ENCODE measurements at places on chromosomes 1 and 21. TPM values are rescaled to one million over a fixed set of nuclear protein-coding genes. Genes with fewer than 3 reads are reported as not detected.
A peak's percentile ranks its signal among the peaks of the same experiment; 100 is the strongest.

RNPEP gene
- polyA plus RNA-seq = 9.7 TPM

SLC50A1 gene
- polyA plus RNA-seq = 7.5 TPM

GRCh38 chr1:101704895-101705294 is 291.8 kb downstream of the OLFM3 start:
- DNase-seq = no peak

GUCA2B gene
- polyA plus RNA-seq = not detected

- no peak for DNase-seq
Measured at GRCh38 chr21:15514073-15514946, 215.5 kb upstream of the USP25 start.

CFHR1 gene
- not detected for polyA plus RNA-seq

- DNase-seq = peak; percentile 82
Measured at GRCh38 chr1:185733818-185734735, at the start of gene HMCN1. TSS of gene HMCN1 (plus strand) at chr1:185734391. CDS start at chr1:185734780, 389 bp downstream.

GRCh38 chr1:90902672-90903071 is 119.2 kb downstream of the ZNF644 start:
- no peak for DNase-seq

- peak; percentile 4 for DNase-seq
Measured at GRCh38 chr1:2859219-2859880, 57.9 kb upstream of the TTC34 start.

RGSL1 gene
- polyA plus RNA-seq = not detected

LRRC71 gene
- not detected for polyA plus RNA-seq

GRCh38 chr1:21261551-21262292 is 28.5 kb downstream of the ECE1 start:
- DNase-seq = peak; percentile 81

CD244 gene
- polyA plus RNA-seq = 0.05 TPM

DTL gene
- polyA plus RNA-seq = 0.23 TPM

CYP4B1 gene
- polyA plus RNA-seq = 30.2 TPM

DNA sequence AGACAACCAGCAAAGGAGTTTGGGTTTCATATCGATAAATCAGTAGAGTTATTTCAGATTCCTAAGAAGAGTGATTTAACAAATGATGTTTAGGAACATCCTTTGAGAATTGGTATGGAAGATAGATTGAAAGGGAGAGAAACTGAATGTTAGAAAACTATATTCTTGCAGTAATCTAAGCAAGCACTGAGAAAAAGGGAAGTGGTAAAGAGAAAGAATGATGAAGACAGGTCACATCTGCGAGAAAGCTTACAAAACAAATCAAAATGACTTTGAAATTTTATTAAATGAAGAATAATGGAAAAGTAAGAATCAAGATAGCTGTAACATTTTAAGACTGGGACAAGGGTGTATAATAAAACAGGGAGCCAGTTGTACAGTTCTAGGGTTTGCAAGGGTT is 177.0 kb downstream of the HS2ST1 start:
- DNase-seq = no peak

GRCh38 chr21:45735259-45736000 is 91.9 kb downstream of the PCBP3 start:
- no peak for DNase-seq

- DNase-seq = peak; percentile 37
Measured at GRCh38 chr1:47449822-47450552, 12.1 kb downstream of the FOXD2 start.

GRCh38 chr1:115373305-115373704 is 35.3 kb upstream of the NGF start:
- DNase-seq = no peak

SFN gene
- polyA plus RNA-seq = 0.35 TPM

- no peak for DNase-seq
Measured at GRCh38 chr1:226702318-226702956, 36.6 kb downstream of the ITPKB start.

- no peak for DNase-seq
Measured at GRCh38 chr1:51427438-51427837, 91.6 kb downstream of the EPS15 start.

DNA sequence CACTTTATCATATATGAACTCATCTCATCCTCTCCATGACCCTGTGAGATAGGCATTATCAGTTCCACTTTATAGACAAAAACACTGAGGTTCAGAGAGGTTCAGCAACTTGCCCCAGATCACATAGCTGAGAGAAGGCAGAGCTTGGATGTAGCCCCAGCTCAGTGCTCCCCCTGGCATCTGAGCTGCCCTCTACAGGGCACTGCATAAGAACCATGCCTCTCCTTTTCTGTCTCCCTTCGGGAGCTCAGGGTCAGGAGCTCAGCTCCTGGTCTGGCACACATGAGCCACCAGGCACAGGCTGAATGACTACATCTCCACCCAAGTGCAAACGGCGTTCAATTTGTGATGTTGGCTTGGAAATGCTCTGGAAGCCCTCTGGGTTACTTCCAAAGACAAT is 16.9 kb downstream of the RAB7B start:
- DNase-seq = no peak

LENEP gene
- not detected for polyA plus RNA-seq

GRCh38 chr1:231093156-231093922 is 53.3 kb upstream of the FAM89A start:
- DNase-seq = no peak

DNA sequence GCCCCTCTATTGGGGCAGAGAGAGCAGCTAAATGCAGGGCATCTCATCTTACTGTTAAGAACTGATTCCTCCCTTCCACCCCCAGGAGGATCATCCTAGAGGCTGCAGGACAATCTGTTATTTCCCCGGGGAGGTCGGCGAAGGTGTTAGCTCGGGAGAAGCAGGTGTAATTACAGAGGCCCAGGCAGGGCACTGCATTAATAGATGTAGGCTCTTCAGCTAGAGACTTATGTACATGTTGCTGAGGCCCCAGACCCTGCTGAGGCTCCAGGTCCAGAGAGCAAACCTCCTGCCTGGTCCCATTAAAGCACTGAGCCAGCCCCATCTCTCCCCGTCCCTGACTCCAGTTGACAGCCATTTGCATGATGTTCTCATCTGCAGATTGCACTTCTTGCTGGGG is 320.3 kb upstream of the VAMP3 start:
- no peak for DNase-seq

DNA sequence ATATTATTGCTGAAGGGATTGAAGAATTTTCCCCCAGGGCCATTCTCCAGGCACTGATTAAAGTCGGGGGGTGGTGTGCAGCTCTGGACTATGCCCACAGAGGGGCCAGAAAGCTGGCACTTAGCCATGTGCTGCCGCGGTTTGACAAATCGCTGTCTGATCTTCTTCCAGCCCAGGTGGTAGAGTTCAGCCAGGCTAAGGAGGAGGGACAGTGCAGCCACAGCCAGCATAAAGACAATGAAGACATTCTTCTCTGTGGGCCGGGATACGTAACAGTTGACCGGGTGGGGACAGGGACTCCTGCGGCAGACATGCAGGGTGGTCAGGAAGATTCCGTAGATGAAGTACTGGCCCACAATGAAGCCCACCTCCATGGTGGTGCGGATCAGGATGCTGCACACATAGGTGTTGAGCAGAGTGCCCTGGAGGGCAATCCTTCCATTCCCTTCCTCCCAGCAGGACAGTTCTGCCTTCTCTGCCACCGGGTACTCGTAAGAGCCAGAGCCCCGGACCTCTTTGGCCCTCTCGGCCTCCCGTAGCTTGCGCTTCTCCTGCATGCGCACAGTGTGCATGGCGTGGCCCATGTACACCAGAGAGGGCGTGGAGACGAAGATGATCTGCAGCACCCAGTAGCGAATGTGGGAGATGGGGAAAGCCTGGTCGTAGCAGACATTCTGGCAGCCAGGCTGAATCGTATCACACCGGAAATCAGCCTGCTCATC is 1.9 kb downstream of the GJA5 start:
- no peak for DNase-seq

OR2T35 gene
- not detected for polyA plus RNA-seq

- no peak for DNase-seq
Measured at GRCh38 chr1:235566084-235566483, 61.8 kb upstream of the B3GALNT2 start.

DNA sequence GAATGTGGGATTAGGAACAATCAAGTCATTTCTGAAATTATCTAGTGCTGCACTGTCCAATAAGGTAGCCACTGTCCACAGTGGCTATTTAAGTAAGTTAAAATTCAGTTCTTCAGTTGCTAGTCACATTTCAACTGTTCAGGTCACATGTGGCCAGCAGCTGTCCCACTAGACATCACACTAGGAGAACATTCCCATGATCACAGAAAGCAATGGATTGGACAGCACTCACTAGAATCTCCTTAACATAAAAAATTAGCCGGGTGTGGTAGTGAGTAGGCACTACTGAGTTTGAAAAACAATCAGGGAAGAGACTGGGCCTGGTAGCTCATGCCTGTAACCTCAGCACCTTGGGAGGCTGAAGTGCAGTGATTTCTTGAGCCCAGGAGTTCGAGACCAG is 33.6 kb downstream of the NUP133 start:
- no peak for DNase-seq

DNA sequence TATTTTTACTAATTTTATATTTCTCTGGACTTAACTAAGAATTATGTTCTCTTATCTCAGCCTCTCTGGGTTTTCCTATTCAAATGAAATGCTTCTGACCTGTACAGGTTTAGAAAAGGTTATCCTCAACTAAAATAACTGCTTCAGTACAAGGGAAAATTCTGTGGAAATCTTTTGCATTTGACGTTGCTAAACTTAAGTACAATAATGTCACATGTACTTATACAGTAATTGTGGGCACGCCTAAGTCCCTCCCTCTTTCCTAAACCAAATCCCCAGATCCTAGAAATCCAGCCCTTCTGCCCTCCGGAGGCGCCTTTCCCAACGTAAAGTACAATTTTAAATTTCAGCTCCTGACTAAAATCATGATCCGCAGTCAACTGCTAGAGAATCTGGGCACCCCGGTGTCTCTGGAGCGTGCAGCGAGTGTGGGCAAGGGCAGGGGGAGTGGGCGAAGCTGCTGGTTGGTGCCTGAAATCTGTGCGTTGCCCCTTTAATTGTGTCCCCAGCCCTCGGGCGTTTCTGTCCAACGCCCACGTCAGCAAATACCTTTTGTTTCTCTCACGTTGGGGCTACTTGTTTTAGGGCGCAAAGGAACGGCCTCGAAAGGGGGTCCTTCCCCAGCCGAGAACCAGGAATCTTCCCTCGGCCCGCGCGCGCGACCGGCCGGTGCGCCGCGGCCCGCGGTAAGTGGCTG is at the start of gene ZBTB8A:
ZBTB8A (plus strand) TSS at position 541 of the 697 bp plus-strand sequence. CDS start 53,505 bp downstream, outside the sequence.
- peak; percentile 39 for DNase-seq

CLDN17 gene
- polyA plus RNA-seq = not detected
